Fibroblast of pulmonary artery (primary cell): ENCODE measurements at places on chromosomes 4 and X.

DNA sequence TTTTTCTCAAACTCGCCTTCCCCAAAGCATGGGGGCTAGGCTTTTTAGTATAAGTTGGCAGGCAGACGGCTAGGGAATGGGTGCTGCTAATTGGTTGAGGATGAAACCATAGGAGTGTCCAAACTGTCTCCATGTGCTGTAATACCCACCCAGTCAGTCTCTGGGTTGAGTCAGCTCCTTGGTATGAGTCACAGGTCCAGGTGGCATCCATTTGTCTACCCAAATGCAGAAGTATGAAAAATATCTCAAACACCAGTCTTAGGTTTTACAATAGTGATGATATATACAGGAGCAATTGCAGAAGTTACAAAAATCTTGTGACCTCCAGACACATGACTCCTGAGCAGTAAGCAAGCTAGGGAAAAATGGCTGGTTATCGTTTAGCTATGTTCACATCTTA, 27.4 kb upstream of the CCSER1 start:
- no peak for DNase-seq

- no peak for DNase-seq
Measured at GRCh38 chr4:6474053-6474568, 1.7 kb upstream of the PPP2R2C start.

DNA sequence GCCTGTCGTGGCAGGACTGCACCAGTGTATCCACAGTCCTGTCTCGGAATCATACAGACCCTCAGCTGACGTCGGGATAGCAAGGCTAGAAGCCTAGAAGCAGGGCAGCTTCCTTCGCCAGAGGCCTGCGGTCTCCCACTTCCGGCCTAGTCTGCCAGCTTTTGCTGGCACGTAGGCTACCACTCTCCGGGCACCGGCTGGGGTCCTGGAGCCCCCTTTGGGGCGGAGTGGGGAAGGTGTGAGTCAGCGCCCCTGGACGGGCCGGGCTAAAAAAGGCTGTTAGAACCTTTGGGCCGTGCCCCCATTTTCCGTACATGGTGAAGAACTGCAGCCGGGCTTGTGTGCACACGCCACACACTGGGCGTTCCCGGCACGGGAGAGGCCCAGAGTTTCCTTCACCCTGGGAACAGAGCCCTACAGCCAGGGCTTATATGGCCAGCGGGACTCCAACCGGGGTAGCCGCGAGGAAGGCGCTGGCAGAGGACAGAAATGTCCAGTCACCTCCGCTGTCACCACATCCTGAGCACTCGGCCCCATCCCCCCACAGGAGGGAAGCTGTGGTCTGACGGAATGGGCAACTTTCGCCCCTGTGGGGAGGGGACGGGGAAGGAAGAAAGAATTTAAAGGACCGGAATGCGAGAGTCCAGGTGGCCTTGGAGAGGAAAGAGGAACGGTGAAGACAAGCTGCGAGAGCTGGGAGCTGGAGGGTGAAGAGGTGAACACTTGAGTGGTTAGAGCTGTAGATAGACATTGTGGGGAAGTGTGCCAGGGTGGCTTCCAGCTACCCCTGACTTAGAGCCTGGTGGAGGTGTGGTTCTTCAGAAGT, 4.6 kb downstream of the MAGIX start:
- peak; percentile 79 for DNase-seq

DNA sequence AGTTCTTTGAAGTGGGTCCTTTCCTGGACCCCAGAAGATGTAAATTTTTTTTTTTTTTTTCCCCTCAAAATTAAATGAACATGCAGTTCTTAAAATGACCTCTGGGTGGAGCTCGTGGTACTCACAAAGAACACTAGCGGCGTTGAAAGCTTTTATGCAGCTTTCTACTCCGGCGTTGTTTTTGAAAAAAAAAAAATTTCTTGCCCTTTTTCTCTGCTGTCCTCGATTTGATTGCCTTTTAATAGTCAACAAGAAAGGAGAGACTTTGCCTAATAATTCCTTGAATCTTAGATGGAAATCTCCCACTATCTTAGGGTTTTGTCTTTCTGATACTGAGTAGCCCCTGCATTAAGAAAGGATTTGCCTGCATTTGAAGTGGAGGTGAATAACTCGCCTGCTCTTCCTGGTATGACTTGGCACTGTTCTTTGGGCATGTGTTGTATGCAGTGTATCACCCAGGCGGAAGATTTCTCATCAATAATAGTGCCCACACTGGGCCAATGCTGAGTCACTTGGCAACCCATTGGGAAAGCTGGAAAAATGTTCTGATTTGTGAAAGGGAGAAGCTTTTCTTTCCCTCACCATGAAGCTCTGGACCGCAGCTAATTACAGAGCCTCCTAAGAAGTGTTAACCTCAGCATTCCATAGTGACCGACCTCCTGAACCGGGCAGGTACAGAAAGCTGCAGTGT, 104.0 kb downstream of the PHEX start:
- DNase-seq, result peak; percentile 59

GRCh38 chrX:97692575-97692974, 808.9 kb downstream of the RPA4 start:
- DNase-seq, result no peak

GRCh38 chr4:112910109-112910736, 139.2 kb upstream of the ANK2 start:
- peak; percentile 84 for DNase-seq

- DNase-seq, result no peak
Measured at GRCh38 chr4:2797545-2798305, 4.8 kb downstream of the SH3BP2 start.

- no peak for DNase-seq
Measured at GRCh38 chrX:139091878-139092277, 380.4 kb upstream of the FGF13 start.

GRCh38 chrX:34275699-34276098, 143.6 kb upstream of the FAM47A start:
- DNase-seq, result no peak

DNA sequence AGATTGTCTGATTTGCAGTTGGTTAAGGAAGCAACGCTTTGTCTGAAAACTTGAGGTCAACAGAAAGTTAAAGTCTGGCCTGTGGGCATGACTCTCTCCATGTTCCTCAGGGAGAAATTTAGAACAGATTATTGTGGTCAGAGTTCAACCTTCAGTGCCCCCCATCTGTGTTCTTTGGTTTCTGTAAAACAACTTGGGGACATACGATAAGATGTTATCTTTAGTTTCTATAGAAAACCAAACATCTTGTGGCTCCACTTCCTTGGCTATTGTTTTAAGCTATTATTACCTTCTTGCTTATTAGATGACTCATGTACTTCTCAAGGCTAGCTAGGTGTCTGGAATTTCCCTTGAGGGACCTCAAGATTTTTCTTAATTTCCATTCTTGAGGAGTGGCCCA, 507.7 kb downstream of the PDHA2 start:
- peak; percentile 27 for DNase-seq

- DNase-seq, result no peak
Measured at GRCh38 chr4:168825975-168826374, 184.1 kb downstream of the CBR4 start.
